ENCODE measurements at places on chromosomes 7 and 10.

DNA sequence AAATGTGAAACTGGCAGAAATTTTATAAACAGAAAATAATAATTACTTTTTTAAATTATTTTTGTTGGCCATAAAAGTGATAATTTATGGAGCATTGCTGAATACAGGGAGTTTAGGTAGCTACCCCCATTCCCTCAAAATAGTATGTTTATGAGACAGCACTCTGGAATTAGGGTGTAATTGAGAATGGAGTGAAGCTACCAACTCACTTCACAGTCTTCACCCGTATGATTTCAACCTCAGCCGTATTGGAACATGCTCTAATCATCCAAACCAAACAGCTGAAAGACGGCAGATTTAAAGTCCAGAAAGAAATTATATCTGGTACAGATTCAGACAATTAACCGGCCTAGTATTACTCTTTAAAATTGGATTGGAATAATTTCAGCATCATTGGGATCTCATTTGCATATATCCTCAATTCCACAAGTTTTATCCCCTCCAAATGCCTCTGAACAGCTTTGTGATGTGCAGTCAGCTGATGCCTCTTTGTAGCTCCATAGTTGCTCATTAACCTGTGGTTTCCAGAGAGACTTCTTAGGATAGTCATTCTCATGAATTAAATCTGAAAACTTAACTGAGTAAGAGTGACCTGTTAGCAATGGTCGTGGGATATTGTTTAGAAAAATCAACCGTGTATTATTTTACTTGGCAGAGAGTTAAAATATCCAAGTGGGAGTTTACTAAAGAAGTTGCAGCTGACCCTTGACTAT, 59.1 kb upstream of the GJD4 start:
- H3K36me3 ChIP-seq, result peaks cover 8% of the 10 kb centered on the region
- no peak overlapping the region for H3K4me3 ChIP-seq
- DNase-seq, result no peak
- no peaks in the 10 kb centered on the region for H3K4me1 ChIP-seq

DNA sequence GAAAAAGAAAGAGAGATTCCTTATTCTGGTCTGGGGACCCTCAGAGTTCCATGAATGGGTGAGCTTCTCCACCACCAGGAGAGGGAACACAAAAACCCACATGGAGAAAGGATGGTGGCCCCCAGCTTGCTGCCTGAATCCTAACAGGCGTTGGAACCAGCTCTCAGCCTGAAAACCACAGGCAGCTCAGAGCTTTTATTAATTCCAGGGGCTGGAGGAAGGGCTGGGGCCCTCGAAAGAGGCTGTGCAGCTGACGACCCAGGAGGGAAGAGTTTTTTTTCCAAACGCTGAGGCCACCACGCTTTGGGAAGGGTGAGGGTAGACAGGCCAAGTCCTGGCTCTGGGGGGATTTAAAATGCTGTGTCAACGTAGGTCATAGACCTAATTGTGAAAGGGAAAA, 10.8 kb upstream of the ELN start:
- no peaks in the 10 kb centered on the region for H3K27me3 ChIP-seq
- no peak overlapping the region for H3K4me3 ChIP-seq
- peak overlapping the region; percentile 88 for H3K27ac ChIP-seq

GRCh38 chr7:116561697-116562483, 37.1 kb downstream of the CAV1 start:
- peaks cover 4% of the 10 kb centered on the region for H3K36me3 ChIP-seq
- H3K4me1 ChIP-seq, result peaks cover 13% of the 10 kb centered on the region
- H3K27ac ChIP-seq, result peak overlapping the region; percentile 80
- no peak overlapping the region for H3K4me3 ChIP-seq
- peak; percentile 92 for DNase-seq

- no peaks in the 10 kb centered on the region for H3K27me3 ChIP-seq
- H3K4me1 ChIP-seq, result peaks cover 1% of the 10 kb centered on the region
- no peak for DNase-seq
- H3K4me3 ChIP-seq, result no peak overlapping the region
These were observed 36.2 kb downstream of the PDLIM1 start for GRCh38 chr10:95254629-95255028.

DNA sequence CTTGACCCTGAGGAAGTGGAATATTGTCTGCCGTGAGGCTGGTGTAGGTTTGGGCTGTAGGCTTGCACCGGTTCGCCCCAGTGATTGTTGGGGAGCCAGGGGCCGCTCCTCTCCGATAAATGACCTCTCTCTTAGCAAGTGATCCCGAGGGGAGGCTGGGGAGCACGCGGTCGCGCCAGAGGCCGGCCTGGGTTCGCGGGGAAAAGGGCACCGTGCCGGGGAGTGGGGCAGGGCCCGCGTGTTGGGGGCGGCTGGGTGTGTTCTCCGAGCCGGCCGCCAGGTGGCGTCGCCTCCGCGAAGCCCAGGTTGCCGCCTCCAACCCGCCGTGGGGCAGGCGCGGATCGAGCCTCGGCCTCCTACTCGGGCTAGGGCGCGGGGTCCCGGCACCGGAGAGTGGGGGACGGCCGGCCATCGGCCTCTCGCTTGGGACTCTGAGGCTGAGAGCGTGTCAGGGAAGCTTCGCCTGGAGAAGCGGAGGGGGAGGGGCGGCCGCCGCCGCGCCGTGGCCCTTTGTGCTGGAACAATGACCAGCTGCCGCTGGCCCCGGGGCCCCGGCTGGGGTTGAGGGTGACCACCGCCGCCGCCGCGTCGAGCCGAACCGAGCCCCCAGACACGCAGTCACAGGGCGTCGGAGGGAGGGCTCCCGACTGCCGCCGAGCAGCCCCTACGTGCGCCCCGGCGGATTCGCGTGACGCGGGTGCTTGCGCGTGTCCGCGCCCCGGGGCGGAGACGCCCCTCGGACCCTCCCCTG, 442 bp upstream of the LZTS2 start:
- H3K27ac ChIP-seq, result peak overlapping the region; percentile 100
- H3K4me1 ChIP-seq, result peaks cover 32% of the 10 kb centered on the region
- peak overlapping the region; percentile 92 for H3K4me3 ChIP-seq
- no peaks in the 10 kb centered on the region for H3K27me3 ChIP-seq
- DNase-seq, result peak; percentile 89

- no peaks in the 10 kb centered on the region for H3K4me1 ChIP-seq
- no peaks in the 10 kb centered on the region for H3K27me3 ChIP-seq
- no peak overlapping the region for H3K27ac ChIP-seq
- no peaks in the 10 kb centered on the region for H3K36me3 ChIP-seq
These were observed 481.4 kb downstream of the PTPRN2 start for GRCh38 chr7:158106272-158106671.

DNA sequence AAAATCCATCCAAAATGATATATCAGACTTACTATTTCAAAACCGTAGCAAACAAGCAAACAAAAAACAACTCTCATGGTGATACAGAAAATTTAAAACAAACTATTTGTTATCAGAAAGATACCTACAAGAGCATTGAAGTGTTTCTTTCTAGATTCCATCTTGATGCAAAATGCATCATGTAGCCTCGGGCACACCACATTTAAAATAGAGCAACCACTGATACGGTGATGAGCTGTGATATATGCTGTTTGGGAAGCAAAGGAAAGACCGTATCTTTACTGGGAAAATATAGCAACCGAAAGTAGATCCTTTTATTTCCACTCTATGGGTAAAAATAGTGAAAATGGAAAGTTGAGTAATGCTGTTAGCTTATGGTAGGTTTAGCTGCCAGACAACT, 892.0 kb downstream of the GATA3 start:
- no peaks in the 10 kb centered on the region for H3K27me3 ChIP-seq
- no peak overlapping the region for H3K27ac ChIP-seq
- no peak overlapping the region for H3K4me3 ChIP-seq
- H3K4me1 ChIP-seq, result no peaks in the 10 kb centered on the region
- H3K36me3 ChIP-seq, result no peaks in the 10 kb centered on the region

- no peaks in the 10 kb centered on the region for H3K4me1 ChIP-seq
- H3K27me3 ChIP-seq, result no peaks in the 10 kb centered on the region
- H3K4me3 ChIP-seq, result no peak overlapping the region
- no peaks in the 10 kb centered on the region for H3K36me3 ChIP-seq
- DNase-seq, result no peak
These were observed 164.1 kb downstream of the RPS24 start for GRCh38 chr10:78197628-78198272.

GRCh38 chr10:109866168-109866994, 56.9 kb downstream of the XPNPEP1 start:
- no peak overlapping the region for H3K4me3 ChIP-seq
- H3K36me3 ChIP-seq, result peaks cover 59% of the 10 kb centered on the region
- no peaks in the 10 kb centered on the region for H3K4me1 ChIP-seq
- DNase-seq, result peak; percentile 37

GRCh38 chr7:70893422-70893821, 238.5 kb upstream of the GALNT17 start:
- DNase-seq, result no peak
- H3K36me3 ChIP-seq, result no peaks in the 10 kb centered on the region
- no peak overlapping the region for H3K4me3 ChIP-seq
- H3K27me3 ChIP-seq, result no peaks in the 10 kb centered on the region
- H3K4me1 ChIP-seq, result no peaks in the 10 kb centered on the region

Measured in ascending aorta (tissue), 2 donors.